Astrocyte of the cerebellum (primary cell): ENCODE measurements at places on chromosomes 6 and 20.
A peak's percentile ranks its signal among the peaks of the same experiment; 100 is the strongest.

- DNase-seq, result no peak
Measured at GRCh38 chr6:487956-488355, 96.4 kb downstream of the IRF4 start.

DNA sequence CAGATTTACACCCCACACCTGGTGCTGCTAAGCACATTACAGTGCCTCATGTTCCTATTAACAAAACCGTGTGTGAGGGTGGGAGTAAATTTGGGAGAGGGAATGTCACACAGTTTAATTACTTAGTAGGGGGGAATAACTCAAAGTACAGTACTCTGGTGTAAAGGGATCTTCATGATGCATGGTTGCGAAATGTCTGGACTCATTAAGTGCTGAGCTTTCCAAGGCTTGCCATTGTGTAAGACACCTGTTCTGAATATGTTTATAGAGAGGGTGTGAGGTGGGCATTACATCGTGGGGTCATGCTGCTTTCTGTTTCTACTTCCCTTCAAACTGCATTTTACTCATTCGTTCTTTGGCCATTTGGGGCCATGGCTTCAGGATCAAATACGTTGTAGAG is 181.2 kb downstream of the ADGRG6 start:
- no peak for DNase-seq

- no peak for DNase-seq
Measured at GRCh38 chr20:58478141-58478805, 36.9 kb downstream of the APCDD1L start.

- DNase-seq, result no peak
Measured at GRCh38 chr20:19758133-19758500, at the start of gene RIN2. RIN2 (plus strand) TSS chr20:19758258; CDS start chr20:19889602, 131,344 bp downstream.

DNA sequence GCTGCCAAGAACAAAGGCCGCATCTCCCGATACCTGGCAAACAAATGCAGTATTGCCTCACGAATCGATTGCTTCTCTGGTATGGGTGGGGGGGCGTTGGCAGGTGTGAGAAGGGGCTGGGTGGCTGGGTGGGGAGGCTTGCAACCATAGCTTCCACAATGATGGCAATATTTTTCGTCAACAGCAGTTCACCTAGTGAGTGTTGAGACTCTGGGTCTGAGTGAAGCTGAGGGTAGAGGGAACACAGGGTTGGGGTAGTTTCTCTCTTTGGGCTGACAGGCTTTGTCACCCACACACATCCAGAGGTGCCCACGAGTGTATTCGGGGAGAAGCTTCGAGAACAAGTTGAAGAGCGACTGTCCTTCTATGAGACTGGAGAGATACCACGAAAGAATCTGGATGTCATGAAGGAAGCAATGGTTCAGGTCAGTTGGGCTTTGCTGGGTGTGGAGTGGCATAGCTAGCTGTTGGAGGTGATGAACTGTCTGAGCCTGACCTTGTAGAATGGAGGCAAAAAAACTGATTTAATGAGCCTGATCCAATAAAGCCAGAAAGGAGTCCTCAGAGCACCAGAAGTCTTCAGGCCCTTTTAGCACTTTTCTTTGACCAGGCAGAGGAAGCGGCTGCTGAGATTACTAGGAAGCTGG is 4.2 kb downstream of the NOP56 start:
- no peak for DNase-seq

DNA sequence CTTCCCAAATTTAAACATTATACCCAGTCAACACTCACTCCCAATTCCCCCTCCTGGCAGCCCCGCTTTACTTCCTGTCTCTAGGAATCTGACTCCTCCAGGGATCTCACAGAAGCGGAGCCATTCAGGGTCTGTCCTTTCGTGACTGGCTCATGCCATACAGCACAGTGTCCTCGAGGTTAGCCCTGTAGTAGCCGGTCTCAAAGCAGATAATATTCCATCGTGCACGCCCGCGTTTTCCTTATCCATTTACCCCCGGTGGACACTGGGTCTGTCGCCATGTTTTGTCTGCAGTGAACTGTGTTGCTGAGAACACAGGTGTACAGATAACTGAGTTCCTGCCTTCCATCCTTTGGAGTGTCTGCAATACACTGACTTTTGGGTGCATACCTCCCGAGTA is 95.3 kb downstream of the TTLL2 start:
- no peak for DNase-seq

GRCh38 chr6:28135393-28135792 is 6.3 kb upstream of the ZKSCAN8 start:
- no peak for DNase-seq

GRCh38 chr6:39770446-39770845 is 21.7 kb upstream of the DAAM2 start:
- no peak for DNase-seq

DNA sequence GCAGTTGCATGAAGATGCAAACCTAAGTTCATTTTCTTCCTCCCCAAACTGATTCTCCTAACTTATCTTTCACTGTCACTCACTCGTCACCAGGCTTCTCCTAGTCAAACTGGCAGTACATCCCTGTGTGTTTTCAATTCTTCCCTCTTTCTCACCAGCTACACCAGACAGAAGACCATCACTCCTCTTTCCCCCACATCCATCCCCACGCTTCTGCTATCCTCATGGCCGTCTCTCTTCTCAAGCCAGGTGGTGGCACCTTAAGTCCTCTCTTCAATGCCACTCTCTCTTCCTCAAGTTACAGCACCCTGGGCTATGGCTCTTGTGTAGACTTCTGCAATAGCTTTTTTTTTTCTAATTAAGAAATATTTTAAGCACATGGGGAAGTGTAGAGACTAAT is 14.4 kb upstream of the TREM2 start:
- DNase-seq, result no peak

GRCh38 chr6:38387971-38388370 is 251.8 kb downstream of the BTBD9 start:
- no peak for DNase-seq

DNA sequence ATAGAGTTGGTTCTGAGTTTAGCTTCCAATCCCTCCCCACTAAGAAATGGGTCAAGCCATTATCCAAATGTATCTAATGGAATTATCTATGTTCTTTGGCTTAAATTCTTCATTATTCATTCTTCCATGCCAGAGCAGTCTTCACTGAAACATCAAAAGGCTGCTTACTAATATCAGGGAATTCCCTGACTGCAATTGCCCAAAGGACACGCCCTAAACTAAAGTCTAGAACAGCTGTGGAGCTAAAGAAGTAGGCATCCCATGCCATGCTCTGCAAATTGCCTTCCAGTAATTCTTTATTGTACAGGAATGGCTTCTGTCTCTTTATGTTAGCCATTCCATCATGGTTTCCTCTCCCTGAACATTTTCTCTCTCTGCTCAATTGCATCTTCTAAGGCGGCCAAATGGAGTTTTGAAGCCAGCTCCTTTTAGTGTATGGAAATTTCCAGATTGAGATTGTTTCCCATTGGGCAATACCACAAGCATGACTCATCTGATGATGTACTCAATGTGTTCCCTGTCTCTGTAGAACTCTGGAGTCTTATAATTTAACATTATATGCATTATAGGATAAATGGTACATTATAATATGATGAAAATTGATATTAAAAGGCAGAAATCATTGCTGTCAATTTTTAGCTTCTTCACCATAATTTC is 28.8 kb upstream of the TSHZ2 start:
- DNase-seq, result no peak

DNA sequence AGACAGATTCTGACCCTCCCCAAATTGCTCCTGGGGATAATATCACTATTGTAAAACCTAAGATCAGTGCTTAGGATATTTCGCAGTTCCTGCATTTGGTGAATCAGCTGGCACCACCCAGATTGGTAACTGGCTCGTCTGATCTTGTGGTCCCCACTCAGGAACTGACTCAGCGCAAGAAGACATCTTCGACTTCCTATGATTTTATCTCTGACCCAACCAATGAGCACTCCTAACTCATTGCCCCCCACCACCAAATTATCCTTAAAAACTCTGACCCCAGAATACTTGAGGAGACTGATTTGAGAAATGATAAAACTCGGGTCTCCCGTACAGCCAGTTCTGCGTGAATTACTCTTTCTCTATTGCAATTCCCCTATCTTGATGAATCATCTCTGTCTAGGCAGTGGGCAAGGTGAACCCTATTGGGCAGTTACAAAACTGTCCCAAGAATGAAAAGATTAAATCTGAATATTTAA is 55.7 kb upstream of the PRND start:
- DNase-seq, result no peak

- no peak for DNase-seq
Measured at GRCh38 chr20:43508604-43509040, 1.1 kb downstream of the L3MBTL1 start.

- no peak for DNase-seq
Measured at GRCh38 chr6:140052736-140053729, 678.6 kb upstream of the CITED2 start.

DNA sequence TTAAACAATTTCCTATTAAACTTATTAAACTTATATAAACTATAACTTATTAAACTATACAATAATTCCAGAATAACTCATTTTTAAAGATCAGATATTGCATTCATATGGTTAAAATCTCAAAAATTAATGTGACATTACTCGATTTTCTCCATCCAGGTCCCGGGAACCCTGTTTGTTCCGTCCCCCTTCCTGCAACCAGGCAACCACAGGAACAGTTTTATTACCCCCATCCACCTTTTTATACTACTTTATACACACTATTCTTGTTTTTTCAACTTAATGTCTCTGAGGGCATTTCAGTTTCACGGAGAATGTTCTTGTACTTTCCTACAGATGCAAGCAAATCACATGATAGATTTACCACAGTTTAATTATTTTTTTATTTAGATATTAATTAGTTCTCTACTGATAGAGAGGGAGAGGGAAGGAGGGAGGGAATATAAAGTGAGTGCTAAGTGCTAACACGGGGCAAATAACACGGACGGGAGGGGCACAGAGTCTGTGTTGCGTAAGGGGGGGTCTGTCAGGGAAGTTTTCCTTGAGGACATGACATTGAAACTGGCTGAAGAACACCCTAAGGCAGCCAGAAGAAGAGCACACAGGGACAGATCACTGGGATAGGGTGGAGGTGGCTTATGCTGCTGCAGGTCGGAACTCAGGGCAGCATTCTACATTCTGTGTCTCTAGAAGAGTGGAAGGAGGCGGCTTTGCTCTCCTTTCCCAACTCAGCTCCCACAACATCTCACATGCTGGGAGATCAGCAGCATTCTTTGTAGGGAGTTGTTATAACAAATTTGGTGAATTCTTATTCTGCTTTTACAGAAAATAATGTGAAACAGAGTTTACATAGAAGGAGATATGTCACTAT is 225.2 kb downstream of the FOXC1 start:
- DNase-seq, result no peak

DNA sequence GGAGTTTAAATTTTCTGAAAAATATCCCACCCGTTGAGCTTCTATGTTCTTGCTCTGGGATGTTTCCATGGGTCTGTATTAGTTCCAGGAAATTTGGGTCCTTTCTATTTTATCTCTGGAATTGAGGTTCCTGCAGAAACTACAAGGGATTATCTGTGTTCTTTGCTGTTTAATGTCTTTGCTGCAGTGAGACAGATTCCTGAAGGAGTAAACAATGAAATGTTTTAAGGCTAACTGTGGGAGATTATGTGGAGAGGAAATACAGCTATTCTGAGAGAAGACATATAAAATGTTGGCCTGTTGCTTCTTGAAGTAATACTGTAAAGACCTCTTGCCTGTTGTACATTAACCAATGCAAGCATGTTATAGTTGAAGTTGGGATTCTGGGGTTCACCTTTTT is 43.5 kb downstream of the SAMD5 start:
- no peak for DNase-seq

- DNase-seq, result no peak
Measured at GRCh38 chr20:36305602-36306551, at the start of gene DLGAP4. DLGAP4 (plus strand) TSS chr20:36306339; CDS start chr20:36431718, 125,379 bp downstream.

DNA sequence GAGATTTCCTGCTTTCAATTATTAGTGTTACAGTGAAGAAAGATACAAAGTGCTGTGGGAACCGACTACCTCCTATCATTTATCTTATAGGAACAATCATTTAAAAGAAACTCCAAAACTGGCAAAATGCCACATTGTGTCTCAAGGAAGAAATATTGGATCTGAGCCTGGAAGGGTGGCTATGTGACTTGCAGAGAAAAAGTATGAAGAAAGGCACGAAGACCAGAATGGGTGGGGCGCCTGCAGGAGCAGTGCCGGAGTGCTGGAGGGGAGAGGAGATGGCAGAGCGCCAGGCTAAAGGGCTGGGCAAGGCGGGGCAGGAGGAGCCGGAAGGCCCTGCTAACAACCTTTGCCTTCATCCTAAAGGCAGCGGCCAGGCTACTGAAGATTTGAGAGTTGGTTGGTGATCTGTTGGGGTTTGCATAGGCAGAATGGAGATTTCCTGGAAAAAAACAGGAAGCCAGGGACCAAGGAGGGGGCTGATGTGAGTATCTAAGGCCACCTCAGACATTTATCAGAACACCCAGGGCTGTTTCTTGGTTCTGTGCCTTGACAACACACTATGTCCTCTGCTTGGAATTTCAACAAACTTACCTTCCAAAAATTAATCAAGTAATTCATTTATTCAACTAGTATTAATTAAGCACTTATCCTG is 125.6 kb downstream of the MAFB start:
- peak; percentile 12 for DNase-seq

GRCh38 chr6:142945446-142946180 is 637 bp upstream of the HIVEP2 start:
- DNase-seq, result no peak

GRCh38 chr6:14135893-14136539 is 18.4 kb downstream of the CD83 start:
- no peak for DNase-seq

GRCh38 chr20:33419140-33419974 is 18.0 kb upstream of the CDK5RAP1 start:
- no peak for DNase-seq

GRCh38 chr6:157911786-157912185 is 69.9 kb upstream of the SYNJ2 start:
- DNase-seq, result no peak

DNA sequence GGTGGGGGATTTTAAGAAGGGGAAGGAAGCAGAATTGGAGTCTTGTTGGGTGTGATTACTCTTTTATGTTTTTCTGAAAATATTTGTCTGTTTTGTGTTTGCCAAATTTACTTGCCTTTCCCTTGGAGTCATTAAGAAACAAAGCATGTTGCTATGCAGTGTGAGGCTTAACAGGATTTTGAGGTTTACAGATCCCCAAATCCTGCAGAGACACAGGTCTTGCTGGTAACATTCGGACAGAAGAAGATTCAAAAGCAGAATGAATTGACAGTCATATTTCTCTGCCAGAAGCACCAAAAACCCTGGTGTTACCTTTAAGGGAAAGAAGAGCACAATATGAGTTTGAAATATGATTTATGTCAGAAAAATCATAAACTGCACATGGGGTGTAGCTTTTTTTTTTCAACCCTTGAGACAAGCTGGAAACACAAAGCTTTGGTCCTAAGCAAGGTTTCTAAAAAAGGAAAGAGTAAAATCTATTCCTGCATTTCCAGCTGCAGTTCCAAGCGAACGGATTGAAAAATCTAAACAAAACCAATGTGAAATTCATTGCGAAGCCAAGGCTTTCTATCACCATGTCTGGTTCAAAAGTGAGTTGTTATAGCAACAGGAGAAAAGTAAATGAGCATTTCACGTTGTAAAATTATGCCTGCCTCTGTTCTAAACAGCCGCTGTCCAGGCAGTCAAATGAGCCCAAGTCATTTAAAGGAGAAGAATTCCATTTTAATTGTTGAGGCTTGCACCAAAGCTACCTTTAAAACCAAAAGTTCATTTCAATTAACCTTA is 358.9 kb upstream of the SASH1 start:
- DNase-seq, result no peak

GRCh38 chr20:44910690-44911262 is 916 bp downstream of the PABPC1L start:
- DNase-seq, result no peak
